8988T (cell line): ENCODE measurements at places on chromosomes 12 and 14.

GRCh38 chr14:83170165-83170564 is 1636.5 kb upstream of the SEL1L start:
- no peak for DNase-seq

DNA sequence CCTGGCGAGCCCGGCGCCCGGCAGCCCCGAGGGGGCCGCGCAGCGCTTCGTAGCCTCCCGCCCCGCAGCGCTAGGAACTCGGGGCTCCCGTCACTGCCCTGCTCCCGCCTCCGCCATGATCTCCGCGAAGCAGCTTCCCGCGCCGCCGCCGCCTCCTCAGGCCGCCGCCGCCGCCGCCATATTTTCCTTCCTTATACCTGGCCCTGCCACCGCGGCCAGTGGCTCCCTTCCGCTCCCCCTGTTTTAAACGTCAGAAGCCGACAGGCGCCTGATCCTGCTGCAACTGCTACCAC is 286 bp downstream of the PPP4R3A start:
- DNase-seq: peak; percentile 16

DNA sequence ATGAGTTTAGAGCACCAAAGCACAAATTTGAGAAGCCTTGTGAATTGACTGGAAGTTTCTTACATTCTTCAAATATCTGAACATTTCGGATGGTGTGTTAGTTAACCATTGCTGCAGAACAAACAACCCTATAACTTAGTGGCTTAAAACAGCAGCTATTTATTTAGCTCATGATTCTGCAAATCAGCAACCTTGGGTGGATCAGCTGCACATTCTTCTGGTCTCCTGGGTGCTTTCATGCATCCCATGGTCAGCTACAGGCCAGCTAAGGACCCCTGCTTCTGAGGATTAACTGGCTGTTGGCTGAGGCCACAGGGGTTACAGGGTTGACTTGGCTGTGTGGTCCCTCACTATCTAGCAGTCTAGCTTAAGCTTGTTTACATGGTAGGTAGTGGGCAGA is 114.0 kb upstream of the HIF1A start:
- DNase-seq: no peak

GRCh38 chr12:3730111-3730510 is 22.8 kb downstream of the CRACR2A start:
- DNase-seq: no peak

- no peak for DNase-seq
Measured at GRCh38 chr12:20211981-20212421, 156.3 kb upstream of the PDE3A start.

GRCh38 chr12:12546314-12546772 is 16.3 kb downstream of the DUSP16 start:
- DNase-seq: no peak

DNA sequence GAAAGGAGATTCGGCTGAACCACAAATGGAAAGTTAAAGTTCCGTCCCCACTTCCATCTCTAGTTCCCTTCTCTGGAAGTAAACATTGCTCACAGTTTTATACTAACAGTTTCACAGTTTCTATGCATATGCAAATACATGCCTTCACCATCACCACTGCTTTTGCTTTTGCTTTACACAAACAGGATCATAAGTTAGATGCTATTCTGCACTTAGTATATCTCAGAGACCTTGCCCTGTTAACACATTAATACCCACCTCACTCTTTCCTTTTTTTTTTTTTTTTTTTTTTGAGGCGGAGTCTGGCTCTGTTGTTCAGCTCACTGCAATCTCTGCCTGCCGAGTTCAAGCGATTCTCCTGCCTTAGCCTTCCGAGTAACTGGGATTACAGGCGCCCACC is 890 bp downstream of the TEP1 start:
- no peak for DNase-seq

- DNase-seq: no peak
Measured at GRCh38 chr12:88625356-88625755, 45.1 kb upstream of the KITLG start.

DNA sequence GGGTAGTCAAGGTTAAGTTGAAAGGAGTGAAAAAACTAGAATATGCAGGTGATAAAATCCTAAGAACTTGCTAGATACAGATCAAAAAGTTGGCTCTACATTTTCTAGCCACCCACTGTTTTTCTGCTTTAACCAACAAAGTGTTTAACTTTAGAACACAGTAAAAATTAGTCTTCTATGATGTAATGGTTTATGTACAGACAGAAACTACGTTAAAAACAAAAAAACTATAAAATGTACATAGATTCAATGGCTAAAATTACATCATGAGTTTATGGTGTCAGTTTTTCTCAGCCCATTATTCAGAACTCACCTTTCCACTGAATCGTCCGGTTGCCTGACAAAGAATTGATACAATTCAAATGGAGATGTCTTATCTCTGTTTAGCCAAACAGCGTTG is 2.1 kb downstream of the YARS2 start:
- DNase-seq: no peak

- DNase-seq: no peak
Measured at GRCh38 chr14:75201087-75201486, 24.7 kb upstream of the TMED10 start.

GRCh38 chr14:40139657-40140056 is 707.4 kb upstream of the FBXO33 start:
- DNase-seq: no peak

- DNase-seq: no peak
Measured at GRCh38 chr14:64040044-64040443, 187.2 kb downstream of the SYNE2 start.

DNA sequence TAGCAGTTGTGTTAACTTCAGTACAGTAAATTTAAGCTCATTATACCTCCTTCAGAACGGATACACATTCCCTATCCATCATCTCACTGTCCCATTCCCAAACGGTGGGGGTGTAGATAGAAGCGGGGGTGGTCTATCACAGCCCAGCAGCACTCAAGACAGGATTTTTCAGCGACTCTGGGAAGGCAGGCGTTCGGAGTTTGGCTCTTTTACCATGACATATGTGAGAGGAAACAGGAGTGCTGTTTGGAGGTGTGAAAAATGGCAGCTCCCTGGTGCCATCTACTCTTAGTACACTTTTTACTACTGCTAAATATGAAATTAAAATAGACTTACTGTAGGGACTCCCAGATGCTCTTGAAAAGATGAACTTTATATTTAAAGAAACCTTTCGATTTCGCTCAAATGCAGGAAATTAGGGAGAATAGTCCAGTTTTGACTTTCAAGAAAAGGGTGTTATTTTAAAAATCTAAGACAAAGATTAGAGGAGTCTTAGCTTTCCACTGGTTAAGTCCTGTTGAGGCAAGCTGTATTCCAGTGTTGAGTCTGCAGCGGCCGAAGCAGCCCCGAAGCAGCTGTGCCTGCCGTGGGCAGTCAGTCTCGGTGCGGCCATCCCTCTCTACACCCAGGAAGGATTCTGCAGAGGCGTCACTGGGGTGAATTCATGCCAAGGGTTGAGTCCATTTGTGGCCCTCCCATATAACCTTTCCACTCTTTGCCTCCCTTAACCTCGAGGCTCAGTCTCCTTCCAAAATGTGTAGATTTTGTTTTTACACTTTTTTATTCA is 42.1 kb downstream of the KCNMB4 start:
- no peak for DNase-seq

DNA sequence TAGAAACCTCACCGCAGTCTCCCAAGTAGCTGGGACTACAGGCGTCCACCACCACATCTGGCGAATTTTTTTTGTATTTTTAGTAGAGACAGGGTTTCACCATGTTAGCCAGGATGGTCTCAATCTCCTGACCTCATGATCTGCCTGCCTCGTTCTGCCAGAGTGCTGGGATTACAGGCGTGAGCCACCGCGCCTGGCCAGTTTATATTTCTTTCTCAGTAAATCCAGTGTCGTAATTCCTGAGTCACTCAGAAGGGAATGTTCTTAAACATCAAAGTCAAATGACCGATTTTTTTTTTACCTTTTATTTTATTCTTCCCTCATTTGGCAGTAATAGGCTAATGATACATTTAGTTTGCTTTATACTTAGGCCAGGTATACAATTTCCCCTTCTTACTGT is 80.5 kb downstream of the FBXO33 start:
- DNase-seq: no peak

GRCh38 chr12:15534322-15534721 is 212.0 kb downstream of the PTPRO start:
- DNase-seq: no peak

GRCh38 chr14:94774344-94775090 is 4.6 kb upstream of the GSC start:
- DNase-seq: no peak

- DNase-seq: no peak
Measured at GRCh38 chr12:80419644-80420043, 24.4 kb upstream of the PTPRQ start.

DNA sequence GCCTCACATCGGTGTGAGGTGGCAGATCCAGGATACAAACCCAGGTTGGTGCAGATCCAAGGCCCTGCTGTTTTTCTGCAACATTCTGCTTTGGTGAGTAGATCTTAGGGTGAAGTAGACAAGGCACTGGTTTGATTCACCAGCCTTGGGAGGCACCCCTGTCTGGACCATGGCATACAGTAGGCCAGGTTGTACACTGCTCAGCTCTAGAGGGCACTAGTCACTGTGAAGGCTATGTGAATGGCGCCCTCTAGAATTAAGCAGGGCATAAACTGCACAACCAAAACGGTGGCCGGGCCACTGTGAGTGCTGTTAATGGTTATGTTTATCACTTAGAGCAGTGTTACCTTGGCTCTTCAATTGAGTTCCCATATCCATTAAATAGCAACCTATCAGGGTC is 280.6 kb upstream of the PWP1 start:
- peak; percentile 32 for DNase-seq

GRCh38 chr14:24315807-24316596 is 4.7 kb downstream of the LTB4R start:
- no peak for DNase-seq

DNA sequence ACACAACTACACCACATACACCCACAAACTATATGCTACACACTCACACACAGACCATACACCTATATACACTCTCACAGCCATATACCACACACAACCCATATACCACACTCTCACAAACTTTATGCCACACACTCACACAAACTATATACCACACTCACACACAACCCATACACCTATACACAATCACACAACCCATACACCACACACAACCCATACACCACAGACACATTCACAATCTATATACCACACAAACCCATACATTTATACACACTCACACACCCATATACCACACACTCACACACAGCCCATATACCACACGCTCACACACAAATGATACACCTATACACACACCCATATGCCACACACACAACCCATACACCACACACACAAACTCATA is 163.3 kb downstream of the TMEM121 start:
- no peak for DNase-seq

GRCh38 chr12:31923063-31923412 is 36.2 kb upstream of the RESF1 start:
- no peak for DNase-seq

- no peak for DNase-seq
Measured at GRCh38 chr12:76083246-76083903, 1.1 kb downstream of the NAP1L1 start.

GRCh38 chr12:39378341-39378740 is 64.6 kb downstream of the KIF21A start:
- no peak for DNase-seq

DNA sequence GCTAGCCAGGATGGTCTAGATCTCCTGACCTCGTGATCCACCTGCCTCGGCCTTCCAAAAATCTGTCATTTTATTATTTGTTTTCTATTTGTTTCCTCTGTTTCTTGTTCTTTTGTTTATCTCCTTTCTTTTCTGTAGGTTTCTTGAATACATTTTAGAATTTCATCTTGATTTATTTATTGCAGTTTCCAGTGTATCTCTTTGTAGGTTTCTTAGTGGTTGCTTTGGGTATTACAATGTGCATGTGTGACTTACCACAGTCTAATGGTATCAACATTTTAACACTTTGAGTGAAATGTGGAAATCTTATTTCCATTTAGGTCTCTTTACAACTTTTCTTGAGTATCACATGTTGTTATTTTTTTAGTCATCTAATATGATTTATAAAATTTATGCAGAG is 29.9 kb upstream of the MUCL1 start:
- no peak for DNase-seq

GRCh38 chr12:91211866-91212265 is 29.2 kb upstream of the DCN start:
- no peak for DNase-seq

DNA sequence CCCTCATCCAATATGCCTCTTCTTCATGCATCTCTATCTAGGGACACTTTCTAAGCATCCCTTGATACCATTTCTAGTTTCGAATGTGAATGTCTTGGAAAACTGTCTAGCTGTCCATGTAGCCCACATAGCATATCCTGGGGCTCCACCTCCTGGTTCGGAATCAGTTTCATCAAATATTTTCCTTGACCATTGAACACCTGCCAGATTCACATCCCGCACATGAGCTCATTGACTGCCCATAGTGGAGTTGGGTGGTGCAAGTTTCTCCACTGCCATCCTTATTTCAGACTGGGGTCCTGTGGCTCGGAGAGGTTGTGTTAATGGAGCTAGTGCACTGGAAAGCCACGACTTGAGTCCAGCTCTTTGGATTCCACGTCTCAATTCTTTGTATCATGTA is 58.6 kb upstream of the TMEM263 start:
- no peak for DNase-seq

DNA sequence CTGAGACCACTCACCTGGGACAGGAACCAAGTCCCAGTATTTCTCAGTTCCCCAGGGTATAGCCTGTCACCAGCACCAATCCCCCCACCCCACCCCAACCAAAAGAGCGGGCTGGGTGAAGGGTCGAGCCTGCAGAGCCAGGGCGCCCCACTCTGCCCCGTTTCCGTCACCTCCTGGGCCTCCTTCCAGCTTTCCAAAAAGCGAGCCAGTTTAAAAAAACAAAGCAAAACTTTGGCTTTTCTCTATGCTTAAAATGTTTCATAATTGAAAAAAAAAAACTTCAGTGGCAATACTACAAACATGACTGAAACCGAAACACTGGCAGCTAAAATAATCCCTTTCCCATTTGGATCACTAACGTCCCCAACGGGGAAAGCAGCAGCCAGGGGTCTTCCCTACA is 7.5 kb downstream of the CAMKK2 start:
- no peak for DNase-seq
